ENCODE measurements at places on chromosomes 2 and 18.

- no peak for DNase-seq
These were observed 167.8 kb downstream of the NRP2 start for GRCh38 chr2:205850132-205850531.

DNA sequence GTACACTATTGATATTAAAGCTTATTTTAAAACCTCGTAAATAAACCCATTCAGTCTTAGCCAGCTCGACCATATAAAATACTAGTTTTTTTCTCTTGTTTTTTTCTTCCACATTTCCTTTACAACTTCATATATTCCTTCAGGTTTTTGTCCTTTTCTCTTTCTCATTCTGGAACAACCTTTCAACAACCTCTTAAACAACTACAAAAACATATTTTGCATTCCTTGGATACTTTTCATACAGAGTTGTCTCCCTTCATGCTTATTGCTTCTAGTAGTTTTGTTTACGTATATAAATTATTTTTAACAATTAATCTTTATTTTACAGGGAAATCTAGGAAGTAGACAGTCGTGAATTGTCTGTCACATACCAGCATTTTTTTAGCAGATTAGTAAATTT lies 41.2 kb downstream of the COMMD1 start:
- DNase-seq: peak; percentile 57

- DNase-seq: no peak
These were observed 86.8 kb upstream of the NEDD4L start for GRCh38 chr18:57957210-57957609.

- no peak for DNase-seq
These were observed 92.0 kb downstream of the WDR7 start for GRCh38 chr18:56743115-56743514.

- DNase-seq: peak; percentile 36
These were observed 333.3 kb upstream of the ACVR2A start for GRCh38 chr2:147511491-147511948.

DNA sequence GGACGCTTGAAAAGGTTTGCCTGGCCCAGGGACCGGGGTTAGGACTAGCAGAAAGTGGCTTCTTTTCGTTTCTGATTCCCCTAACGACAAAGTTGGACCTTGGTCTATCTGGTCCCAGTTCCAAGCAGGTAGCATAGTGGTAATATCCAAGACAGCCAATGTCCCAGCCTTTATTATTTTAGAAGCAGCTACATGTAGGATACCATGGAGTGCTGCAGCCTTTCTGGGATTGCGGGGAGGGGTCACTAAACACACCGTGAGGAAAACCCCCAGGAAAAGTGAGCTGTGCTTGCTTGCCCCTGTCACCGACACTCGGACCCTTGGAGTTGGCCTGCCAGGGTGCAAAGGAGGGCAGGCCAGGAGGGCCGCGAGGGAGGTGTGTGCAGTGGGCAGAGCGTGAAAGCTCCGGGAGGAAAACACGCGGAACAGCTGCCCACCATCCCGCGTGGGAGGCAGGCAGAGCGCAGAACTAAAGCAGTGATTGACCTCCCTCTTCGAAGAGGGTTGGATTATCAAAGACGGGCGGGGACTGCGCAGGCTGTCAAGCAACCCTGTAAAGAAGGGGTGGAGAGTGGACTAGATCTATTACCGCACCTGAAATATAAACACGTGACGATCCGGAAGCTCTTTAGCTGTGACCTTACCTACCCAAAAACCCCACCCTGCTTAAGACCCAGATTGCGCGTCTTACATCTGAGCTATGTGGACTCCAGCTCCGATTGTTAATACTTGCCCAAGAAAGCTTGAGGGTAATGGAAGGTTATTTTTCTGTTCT lies 624 bp upstream of the MAP4K3 start:
- DNase-seq: peak; percentile 71

DNA sequence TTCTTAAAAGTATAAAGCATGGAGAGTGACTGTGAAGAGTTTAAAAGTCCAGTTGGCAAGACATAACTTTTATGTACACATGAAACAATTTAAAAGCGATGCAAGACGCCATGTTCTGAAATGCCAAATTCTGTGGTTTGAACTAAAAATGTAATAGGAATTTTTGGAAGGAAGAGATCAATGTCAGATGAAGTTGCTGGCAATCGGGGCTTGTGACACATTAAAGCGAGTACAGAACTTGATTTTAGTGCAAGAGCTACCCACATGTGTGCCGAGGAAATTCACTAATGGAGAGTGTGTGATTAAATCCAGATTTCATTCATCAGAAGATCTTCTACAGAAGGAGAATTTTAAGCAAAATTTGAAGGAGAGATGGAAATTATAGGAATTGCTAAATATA lies 220.2 kb upstream of the CCDC68 start:
- DNase-seq: no peak

- no peak for DNase-seq
These were observed 21.4 kb downstream of the KIF3C start for GRCh38 chr2:25960920-25961319.

DNA sequence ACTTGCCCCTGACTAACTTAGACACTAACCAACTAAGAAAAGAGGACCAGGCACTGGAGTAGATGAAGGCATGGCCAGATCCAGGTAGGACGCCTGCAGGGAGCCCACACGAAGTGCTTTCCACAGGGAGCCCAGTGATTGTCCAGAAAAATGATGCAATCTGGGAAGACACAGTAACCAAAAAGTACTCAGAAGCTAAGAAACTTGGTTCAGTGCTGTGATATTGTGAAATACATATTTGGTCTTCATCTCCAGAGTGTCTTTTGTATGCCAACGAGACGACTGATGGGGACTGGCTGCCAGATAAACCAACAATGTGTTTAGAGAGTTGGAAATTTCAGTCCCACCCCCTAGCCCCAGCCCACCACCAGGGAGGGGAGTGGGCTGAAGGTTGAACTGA lies 135.0 kb downstream of the SP3 start:
- DNase-seq: no peak

- DNase-seq: no peak
These were observed 317.0 kb upstream of the MMADHC start for GRCh38 chr2:149904352-149905175.

DNA sequence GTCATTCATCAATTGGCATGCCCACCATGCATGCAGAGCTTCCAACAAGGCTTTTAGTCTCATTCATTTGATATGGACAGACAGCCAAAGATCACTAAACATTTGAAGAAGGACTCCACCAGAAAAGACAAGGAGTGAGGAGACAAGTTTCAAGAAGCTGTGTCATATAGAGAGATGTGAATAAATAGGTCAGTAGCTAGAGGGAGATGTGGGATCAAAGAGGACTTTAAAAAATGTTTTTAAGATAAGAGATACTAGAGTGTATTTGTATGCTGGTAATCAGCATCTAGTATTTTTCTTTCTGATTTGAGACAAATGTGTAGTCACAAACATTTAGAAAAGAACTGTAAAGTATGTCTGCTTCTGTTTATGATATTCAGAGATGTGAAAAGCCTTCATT lies 48.5 kb downstream of the ANTXR1 start:
- DNase-seq: no peak

- DNase-seq: no peak
These were observed 219.2 kb downstream of the SRBD1 start for GRCh38 chr2:45391866-45392265.

GRCh38 chr2:95345081-95345562 lies 48.0 kb downstream of the KCNIP3 start:
- DNase-seq: no peak

DNA sequence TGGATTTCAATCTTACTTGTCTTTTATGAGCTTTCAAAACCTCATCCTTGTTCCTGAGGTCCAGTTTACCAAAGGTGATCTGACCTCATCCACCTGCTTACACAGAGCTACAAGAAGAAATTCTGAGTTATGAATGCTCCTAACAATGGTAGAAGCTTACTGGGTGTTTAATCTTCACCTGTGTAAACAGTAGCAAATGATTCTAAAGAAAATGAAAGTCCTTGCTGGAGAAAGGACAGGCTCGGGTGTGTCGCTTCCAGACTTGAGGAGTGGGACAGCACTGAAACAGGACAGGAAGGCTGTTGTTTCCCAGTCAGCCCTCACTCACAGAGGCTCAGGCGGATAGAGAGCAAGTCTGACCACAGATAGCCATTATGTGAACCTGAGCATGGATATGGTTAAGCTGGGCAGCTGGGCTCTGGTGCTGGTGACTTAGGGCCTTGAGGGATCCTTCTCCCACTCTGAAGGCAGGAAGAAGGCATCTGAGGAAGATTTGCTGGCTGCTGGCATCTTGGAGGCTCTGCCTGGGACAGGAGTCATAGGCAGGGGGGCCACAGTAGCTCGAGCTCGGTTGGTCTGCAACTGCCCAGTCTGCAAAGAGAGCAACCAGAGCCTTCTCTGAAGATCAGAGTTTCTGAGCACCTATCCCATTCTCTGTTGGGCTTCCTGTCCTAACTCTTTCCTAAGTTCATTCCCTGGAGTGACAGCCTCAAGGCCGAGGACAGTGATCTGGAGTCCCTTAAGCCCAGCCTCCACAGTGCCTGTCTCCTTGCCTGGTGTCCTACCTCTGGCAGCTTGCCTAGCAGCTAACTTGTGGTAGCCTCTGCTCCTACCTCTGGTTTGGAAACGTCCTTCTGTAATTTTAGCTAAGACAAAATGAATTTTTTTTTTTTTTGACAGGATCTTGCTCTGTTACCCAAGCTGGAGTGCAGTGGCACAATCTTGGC lies 4.0 kb downstream of the DOK1 start:
- no peak for DNase-seq

DNA sequence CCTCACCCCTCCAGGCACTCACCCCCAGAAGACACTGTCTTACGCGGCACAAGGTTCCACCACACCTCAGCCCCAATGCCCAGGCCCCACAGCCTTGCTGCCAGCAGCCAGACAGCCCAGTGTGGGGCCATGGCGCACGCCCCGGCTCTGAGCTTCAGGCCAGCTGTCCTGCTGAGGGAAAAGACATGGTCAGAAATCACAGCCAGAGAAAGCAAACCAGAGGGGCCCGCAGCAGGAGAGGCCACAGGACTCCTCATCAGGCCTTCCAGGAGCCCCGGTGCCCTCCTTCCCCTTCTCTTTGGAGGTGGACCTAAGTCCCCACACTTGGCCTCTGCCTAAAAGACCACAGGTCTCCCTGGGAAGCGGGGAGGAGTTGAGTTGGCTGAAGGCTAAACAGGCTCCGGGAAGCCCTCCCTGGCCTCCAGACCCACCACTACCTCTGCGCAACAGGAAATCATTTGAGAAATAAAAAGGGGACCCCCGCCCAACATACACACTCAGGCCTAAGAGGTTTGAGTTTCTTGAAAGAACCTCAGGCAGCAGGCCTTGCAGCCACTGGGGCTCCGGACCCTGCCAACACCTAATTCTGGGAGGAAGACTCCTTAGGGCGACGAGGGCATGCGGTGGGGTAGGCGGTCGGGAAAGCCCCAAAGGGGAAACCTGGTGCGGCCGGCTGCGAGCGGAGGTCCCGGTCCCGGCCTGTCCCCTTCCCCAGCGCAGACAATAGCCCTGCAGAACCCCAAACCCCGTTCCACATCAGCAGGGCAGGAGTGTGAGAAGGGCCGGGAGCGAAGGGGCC lies 1.9 kb downstream of the SEMA4C start:
- no peak for DNase-seq

DNA sequence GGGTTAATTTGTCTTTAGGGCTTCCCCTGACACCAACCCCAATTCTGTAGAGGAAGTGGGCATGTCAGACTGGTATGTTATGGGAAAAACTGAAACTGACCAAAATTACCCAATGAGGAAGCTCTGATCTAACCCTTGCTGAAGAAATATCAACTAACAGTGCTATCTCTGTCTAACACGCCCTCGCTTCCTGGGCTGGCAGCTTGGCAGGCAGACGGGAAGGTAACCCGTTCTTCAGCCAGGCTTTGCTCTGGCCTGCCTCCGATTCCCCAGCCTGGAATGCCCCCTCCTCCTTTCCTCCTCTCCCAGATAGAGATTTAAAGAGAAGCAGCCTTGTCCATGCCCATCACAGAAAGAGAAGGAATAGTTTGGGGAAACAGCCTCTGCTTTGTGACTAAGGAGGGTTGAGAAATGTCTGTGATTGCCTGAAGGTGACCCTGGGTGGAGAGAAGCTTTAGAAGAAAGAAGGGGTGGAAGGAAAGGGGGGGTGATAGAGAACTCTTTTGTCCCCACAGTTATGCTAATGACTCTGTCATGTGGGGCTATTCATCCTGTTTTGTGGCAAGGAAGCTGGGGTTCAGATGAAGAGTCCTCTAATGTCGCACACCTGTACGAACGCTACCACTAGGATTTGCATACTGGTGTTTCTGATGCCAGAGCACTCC lies 15.4 kb downstream of the HK2 start:
- DNase-seq: no peak

DNA sequence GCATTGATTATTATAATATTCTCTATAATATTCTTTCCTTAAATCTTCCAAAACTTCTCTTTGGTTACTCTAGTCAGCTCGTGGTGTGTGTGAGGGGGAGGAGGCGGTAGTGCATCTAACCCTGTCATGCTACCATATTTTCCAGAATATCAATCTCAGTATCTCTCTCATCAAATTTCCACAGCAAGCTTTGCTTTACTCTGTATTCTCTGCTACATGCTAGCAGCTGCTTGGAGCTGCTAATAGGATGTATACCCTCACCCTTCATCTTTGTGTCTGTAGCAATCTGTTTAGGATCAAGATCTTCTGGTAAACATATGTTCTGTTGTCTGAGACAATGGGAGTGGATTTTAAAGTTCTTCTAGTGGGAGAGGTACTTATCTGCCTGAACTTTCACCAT lies 303.8 kb upstream of the KLHL14 start:
- no peak for DNase-seq

DNA sequence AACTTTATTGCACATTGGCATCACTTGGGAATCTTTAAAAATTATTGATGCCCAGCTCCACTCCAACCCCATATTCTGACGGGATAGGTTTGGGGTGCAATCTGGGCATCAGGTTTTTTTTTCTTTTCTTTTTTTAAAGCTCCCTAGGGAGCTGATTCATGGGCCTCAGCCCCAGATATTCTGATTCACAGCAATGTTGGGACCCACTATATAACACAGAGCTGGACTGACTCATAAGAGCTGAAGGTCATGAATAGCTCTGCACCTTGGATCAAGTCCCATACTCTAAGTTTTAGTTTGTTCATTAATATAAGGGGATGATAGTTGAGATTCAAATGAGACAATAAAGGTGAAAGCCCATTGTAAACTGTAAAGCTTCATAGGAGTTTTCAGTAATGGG lies 191.1 kb upstream of the REV1 start:
- no peak for DNase-seq

DNA sequence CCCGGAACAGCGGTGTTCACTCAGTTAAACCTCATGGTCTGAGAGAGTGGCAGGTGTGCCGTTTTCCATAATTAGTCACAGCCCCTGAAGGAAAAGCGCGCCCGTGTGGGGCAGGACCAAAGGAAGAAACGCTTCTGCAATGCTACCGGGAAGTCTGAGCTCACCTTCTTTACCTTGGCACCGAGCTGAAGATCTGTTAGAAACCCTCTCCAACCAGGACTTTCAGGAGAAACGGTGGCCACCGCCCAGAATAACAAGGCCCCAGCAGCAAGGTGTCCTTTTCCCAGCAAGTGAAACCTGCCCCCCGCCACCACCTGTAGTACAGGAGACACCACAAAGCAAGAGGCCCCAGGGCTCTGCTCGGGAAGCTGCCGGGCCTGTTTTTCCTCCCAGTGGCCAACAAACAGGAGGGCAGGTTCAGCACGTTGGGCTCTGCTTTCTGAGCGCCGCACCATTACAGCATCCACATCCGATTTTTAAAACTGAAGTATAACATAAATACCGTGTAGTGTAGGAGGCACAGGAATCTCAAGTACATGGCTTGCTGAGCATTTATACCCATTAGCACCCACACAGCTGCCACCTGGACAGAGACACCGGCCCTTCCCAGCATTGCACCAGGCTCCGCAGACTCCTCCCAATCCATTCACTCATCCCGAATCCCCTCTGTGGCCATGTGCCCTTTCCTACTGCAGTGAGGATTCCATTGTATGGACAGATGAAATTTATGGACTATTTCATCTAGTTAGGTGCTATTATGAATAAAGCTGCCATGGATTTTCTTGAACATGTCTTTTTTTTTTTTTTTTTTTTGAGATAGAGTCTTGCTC lies 121.8 kb upstream of the RIOK3 start:
- DNase-seq: no peak
